Hindlimb muscle (tissue), 1 donor: ENCODE measurements at places on chromosomes 5 and 9. TPM values are rescaled to one million over a fixed set of nuclear protein-coding genes. Genes with fewer than 3 reads are reported as not detected.

- DNase-seq = no peak
These were observed 90.8 kb upstream of the IRX4 start for GRCh38 chr5:1973391-1974013.

DNA sequence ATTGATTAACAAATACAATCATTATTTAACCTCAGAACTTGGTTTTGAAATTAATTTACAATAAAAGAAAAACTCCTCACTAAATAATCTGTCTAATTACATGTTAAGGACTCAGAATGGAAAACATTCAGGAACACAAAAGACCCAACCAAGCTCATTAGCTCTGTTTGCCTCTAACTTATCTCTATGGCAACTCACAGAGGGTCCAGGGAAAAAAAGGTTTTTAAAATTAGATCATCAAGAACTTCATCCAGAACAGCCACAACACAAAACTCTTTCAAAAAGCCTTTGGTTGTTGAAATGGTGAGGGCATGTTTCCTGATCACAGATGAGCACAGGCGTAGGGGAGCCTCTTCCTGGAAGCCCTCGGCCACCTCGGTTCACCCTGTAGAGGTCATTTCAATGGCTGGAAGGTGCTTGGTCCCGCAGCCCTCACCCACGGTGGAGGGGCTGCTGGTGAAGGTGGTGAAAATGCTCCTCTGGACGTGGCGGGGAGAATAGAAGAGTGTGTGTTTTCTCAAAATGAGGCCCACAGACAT lies 17.2 kb upstream of the TCF7 start:
- DNase-seq = no peak

Gene RGS3
- polyA plus RNA-seq = 44.8 TPM

- no peak for DNase-seq
These were observed 58.1 kb downstream of the ICE1 start for GRCh38 chr5:5480481-5481111.

GRCh38 chr5:139647506-139648204 lies 494 bp upstream of the CXXC5 start:
- no peak for DNase-seq

- peak; percentile 75 for DNase-seq
These were observed 13.3 kb downstream of the SPATA9 start for GRCh38 chr5:95669540-95669939.

DNA sequence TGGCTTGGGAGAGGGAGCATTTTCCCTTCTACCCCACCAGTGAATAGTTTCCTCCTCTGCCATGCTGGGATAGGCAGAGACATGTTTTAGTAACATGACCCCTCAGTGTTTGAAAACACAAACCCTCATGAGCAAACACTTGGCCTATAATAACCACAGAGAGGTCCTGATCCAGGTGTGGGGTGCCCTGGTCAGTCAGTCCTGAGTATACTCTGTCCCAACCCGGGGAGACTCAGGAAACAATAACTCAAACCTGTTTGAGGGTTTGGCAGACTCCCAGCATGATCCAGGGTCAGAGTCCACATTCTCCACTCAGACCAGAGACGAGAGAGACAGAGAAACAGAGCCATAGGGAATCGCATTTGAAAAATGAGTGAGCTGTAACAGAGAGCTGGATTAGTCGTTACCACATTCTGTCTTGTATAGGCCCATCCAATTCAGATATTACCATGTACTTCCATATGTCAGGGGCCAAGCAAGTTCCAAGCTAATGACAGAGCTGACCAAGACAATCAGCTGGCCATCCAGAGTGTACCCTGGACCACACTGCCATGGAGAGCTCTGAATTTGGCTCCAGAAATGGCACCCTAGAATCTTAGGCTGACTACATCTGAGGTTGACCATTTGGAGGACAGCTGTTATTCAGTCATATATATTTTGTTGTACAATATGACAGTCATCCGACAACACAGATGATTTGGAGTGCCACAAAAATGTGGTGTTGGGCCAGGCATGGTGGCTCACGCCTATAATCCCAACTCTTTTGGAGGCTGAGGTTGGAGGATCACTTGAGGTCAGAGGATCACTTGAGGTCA lies 4.2 kb upstream of the CA9 start:
- DNase-seq = no peak

DNA sequence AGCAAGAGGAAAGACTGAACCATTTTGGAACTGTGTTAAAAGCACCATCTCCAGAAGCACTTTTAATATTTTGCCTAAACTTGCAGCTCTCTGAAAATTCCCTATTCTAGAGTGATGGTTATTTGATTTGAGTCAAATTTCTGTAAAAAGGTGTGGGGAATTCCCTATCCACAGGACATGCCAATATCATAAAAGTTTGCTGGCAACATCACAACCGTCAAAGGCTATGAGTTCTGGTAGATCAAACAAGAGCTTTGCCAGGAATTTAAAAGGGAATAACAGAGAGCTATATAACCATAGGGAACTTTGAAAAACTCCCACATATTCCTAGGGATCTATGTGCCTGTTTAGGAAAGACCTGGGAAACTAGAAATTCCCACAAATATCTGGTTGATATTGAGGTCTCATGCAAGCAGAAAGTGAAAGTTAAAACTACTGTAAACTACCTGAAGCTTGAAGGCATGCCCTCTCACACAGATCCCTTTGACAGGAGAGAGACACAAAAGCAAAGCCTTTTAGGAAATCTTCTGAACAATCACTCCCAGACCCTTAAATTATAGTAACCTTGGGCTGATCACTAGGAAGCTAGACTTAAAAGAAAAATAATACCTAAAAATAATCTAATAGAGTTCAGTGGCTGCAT lies 549.9 kb downstream of the ANXA1 start:
- peak; percentile 1 for DNase-seq

DNA sequence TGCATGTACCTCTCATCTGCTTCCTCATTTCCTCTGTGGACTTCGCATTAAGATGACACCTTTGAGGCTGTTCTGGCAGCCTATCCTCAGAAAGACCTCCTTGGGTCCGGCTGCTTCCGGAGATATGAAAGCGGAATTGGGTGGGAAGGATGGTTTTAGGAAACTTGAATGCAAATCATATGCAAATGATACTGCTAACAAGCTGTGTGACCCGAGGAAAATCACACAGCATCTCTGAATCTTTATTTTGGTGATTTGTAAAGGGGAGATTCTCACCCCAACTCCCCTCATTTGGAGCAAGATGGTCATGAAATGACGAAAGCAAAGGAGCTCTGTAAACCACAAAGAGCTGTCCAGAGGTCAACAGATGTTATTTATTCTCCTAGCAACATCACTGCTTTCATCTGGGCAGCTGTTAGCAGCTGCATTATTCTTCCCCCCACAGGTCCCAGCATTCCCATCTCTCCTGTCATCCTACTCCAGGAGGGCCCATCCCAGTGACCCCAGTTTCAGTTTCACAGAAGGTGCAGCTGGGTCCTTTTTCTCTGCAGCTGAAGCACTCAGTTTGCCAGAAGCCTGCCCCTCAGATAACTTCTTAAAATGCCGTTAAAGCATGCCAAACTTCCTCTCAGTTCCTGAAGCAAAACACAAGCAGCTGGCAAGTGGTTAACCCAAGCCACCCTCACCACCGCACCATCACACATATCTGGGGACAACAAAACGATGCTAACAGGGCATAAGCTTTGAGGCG lies 269.5 kb downstream of the SEC61B start:
- DNase-seq = peak; percentile 47

DNA sequence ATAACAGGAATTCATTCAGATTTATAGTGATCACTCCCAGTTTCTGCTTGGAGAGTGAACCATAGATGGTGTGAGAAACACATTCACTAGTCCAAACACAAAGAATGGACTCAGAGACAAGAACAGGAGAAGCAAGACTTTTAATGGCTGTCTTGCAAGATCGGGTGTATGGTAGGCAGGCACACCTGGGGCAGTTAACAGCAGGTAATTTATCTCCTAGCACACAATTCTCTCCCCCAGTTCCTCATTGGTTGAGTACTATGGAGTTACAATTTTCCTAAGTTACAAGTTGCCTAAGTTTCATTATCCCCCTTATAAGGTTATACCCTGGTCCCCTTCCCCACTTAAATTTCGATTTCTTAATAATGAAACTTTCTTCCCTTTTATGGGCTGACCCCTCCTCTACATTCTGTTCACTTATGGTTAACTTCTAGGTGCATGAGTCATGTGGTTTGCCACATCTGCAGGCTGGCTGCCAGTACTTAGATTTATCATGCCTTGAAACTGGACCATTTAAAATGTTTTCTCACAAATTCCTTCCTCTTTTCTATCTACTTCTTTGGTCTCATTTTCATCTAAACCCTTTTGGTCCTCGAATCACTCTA lies 623.3 kb downstream of the HINT1 start:
- no peak for DNase-seq

Gene PTGES2
- 38.8 TPM for polyA plus RNA-seq

DNA sequence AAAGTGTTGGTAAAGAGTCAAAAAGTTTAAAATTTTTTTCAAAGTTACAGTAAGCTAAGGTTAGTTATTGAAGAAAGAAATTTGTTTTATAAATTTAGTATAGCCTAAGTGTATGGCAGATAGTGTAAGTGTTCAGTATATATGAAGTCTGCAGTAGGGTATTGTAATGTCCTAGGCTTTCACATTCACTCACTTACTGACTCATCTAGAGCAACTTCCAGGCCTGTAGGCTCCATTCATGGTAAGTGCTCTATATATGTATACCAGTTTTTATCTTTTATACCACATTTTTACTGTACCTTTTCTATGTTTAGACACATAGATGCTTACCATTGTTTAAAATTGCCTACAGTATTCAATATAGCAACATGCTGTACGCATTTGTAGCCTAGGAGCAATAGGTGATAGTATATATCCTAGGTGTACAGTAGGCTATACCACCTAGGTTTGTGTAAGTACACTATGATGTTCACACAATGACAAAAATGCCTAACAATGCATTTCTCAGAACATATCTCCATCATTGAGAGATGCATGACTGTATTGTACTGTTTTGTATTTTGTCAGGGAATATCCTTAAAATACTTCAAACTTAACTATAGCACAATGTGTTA lies 38.5 kb downstream of the CYSTM1 start:
- no peak for DNase-seq

DNA sequence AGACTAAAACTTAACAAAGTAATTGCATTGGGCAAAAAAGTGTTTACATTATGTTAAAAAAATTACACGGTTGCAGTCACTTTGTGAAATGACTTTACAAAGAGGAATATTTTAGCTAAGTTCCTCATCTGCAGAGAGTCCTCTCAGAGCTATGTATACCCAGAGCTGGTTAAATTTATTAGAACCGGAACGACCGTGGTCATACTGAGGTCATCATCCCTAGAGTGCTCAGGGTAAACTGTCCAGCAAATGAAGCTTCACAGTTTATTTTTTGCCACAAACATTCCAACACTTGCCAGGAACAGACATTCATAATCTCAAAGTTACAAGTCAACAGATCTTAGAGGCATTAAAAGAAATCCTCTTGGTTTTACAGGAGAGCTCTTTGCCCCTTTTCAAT lies 897 bp downstream of the ROPN1L start:
- no peak for DNase-seq

DNA sequence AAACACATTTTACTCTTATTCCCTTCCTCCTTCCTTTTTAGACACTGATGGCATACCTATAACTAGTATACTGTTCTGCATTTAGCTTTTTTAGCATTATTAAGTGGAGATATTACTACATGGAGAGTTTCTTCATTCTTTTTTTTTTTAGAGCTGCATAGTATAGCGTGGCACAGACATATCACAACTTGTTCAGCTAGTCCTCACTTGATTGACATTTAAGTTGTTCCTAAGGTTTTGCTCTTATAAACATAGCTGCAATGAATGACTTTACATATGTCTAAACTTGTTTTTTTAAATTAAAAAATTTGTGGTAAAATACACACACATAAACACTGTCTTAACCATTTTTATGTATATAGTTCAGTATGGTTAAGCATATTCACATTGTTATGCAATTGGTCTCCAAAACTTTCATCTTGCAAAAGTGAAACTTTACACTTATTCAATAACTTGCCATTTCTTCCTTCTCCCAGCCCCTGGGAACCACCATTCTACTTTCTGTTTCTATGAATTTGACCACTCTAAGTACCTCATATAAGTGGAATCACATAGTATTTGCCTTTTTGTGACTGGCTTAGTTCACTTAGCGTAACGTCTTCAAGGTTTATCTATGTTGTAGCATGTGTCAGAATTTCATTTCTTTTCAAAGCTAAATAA lies 48.7 kb downstream of the ANKDD1B start:
- DNase-seq = no peak

Gene HARS2
- polyA plus RNA-seq = 24.7 TPM

DNA sequence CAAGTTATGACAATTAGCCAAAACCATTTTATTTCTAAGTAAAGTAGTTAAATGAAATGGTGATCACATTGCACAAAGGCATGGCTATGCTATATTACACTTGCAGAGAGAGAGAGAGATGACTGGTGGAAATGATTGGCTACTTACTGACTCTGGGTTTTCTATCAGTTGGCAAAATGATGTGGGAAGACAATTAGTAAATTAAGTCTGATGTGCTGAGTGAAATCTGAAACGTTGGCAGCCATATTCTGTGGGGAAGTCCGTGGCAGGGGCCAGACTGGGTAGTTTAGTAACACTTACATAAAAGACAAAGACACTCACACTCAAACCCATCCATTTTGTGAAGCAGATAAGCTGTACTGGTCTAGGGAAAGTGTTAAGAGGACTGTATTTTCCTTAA lies 61.6 kb downstream of the ANXA1 start:
- DNase-seq = no peak

DNA sequence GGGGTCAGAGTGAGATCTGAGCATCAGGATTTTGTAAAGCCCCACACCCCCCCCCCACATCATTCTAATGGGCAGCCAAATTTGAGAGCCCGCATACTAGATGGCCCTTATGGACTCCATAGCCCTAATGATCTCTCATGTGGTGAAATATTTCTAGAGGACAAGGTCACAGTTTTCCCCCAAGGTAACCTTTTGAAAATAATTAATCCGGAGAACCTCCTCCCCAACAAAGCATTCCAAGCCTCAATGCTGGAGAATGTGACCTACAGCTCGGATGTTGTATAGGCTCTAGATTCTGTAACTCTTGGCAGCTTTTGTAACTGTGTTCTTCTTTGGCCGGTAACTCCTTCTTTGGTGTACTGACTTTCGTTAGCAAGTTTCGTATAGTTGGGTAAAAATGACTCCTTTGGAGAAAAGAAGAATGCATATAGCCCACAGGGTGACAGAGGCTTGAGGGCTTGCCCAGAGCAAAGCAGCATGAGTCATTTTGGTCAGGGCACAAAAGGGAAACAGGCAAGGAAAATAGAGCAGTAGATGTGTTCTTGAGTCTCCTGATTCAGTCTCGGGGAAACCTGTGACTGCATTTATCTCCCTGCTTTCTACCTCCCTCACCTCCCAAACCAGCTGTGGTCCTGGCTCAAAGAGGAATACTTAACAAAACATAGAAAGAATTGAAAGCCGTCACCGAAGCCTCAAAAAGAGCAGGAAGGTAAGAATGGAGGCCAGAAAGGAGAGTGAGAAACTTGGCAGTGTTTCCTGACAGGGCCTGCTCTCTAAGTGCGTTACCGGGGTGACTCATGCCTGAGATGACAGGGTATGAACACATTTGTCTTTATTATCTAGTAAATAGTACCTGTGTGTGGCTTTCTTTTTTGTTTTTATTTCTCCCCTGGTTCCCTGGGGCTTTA lies 6.6 kb upstream of the XPA start:
- DNase-seq = no peak

GRCh38 chr5:153964880-153965645 lies 73.6 kb downstream of the FAM114A2 start:
- DNase-seq = peak; percentile 62
